Endodermal cell (in vitro differentiated cells): ENCODE measurements at places on chromosomes 7 and 10.
A peak's percentile ranks its signal among the peaks of the same experiment; 100 is the strongest.

DNA sequence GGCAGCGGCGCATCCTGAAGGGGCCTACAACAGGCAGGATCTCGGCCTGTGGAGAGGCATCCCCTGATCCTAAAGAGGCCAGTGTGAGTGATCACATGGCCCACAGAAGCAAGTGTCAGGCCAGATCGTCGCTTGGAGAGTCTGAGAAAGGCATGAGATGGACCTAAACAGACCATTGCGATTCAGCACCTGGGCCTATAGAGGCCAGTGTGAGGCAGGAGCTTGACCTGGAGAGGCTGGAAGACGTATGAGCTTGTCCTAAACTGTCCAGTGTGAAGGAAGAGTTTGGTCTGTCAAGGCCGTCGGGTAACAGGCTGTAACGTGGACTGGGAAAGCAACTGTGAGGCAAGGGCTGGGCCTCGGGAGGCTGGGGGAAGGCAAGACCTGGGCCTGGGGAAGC is 172.6 kb downstream of the TPST1 start:
- DNase-seq = peak; percentile 48

DNA sequence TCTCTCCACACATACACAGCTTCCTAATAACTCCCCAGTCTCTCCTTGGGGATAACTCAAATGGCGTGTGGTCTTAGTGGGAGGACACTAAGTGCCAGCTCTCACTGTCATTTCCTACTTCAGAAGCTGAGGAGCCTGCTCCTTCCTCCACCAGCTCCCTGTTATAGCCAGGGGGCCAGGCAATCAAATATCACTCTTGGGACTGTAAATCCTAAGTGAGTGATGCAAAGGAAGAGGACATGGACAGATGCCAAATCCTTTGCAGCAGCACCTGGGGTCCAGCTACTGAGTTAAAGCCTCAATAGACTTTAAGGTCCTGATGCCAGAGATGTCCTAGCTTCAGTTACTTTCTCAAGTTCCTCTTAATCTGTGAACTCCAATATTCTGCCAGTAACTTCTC is 34.1 kb downstream of the SEM1 start:
- DNase-seq = no peak

- no peak for DNase-seq
These were observed 24.7 kb downstream of the PSPH start for GRCh38 chr7:56026538-56026937.

DNA sequence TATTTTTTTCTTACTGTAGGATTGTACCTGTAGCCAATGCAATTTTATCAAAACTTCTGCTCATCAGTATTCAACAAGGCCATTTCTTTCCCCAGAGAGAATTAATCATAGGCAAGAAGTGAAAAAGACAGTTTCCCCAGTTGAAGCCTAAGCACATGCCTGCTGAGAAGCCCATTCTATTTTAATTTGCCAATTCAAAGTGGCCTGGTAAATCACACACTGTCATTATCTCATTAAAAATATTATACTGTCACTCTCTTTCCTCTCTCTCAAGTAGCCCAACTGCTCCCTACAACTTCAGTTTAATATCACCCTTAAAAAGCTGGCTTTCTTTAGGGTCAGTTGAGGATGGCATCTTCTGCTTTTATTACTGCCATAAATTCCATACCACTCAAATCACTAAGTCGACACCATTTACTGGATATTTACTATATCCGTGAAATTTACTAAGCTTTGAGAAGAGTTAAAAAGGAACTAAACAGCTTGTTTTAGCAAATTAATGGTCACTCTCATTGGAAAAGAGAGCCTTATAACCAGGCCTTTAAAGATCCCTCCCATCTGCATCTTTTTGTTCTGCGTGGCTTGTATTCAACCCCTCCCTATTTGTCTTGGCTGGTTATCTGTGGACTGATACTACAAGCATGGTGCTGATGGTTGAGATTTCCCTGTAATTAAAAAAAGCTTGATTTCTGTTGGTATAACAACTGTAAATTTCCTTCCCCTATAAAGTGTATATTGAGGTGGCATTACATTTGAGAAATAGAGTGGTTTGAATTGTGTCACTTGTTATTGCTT is 30.6 kb downstream of the COL28A1 start:
- no peak for DNase-seq

DNA sequence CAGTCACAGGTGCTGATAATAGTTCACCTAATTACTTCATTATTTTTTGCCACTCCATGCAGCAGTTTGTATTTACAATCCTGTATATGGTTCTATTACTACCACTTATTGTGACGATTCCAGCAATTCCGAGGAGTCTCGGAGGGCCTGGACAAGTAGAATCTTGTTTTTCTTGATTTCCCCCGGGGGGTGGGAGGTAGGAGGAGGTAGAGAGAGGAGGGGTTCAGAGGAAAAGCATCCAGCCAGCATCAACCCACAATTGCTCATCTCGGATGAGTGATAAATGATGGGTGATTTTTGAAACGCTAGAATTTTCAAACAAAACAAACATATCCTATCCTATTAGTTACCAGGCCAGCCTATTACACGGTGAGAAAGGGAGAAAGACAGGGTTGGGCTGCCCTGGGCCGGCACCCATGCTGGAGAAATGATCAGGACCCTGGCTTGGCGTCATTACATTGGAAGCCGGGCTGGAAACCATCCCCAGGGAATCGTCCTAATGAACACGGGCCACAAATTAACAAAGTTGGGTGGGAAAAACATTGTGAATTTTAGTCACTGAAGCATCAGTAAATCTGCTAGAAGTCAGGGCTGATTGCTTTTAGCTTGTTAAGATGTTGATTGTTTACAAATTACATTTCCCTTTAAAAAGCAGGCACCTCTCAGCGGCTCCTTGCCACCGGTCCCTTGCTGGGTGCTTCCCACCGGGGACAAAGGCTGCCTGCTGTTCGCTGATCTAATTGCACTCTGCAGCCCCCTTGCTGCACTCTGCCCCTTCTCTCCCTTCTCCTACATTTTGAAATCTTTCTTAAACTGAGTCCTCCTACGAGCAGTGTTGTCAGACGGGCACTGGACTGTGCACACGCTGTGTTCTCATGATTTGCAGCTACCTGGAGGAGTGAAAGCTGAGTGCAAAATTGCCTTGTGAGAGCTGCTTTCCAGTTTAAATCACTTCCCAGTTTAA is 95.5 kb downstream of the FAM204A start:
- peak; percentile 59 for DNase-seq

DNA sequence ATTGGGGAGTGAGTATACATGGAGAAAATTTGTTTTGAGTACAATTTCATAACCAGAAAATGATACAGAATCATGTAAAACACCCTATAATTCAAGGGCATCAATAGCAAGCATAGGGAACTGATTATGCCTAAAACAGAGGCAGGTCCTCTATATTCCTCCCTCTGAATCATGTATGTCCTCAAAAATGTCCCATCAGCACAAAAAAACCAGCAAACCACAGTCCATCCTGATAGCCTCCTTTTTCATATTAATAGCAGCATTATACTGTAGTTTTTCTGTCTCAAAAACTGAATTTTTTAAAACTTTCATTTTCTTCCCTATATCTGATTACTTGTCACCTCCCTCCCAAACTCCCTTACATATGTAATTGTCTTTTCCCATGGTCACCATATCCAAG is 1057.3 kb downstream of the CNTNAP2 start:
- no peak for DNase-seq

GRCh38 chr7:22008087-22008486 is 62.4 kb upstream of the CDCA7L start:
- DNase-seq = peak; percentile 49

DNA sequence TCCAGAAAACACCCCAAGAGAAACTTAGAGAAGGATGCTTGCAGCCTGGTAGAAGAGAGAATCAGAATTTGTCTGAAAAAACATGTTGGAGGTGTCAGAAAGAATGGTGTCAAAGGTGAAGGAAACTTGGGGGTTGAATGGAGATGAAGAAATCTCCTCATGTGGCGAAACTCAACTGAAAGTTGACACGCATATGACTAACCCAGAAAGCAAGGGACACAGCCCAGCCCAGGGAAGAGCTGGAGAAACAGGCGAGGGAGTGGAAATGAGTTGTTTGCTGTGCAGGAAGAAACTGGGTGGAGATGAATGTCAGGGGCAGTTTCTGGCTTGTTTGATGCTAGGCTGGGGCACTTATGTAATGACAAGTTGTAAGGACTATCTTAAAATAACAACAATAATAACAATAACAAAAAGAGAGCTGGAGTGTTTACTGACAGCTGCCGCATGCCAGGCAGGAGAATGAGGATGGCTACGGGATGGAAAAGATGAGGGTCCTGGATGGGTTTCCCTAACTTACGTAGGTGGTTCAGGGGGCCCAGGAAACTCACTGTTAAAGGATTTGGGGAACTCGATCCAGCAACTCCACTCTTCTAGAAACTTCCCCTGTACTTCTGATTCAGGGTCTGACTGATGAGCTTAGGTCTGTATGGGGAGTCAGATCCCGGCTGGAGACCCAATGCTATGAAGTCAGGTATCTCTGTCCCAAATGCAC is 57.4 kb downstream of the MAP3K8 start:
- no peak for DNase-seq

GRCh38 chr7:112798274-112799159 is 8.3 kb upstream of the TMEM168 start:
- no peak for DNase-seq

DNA sequence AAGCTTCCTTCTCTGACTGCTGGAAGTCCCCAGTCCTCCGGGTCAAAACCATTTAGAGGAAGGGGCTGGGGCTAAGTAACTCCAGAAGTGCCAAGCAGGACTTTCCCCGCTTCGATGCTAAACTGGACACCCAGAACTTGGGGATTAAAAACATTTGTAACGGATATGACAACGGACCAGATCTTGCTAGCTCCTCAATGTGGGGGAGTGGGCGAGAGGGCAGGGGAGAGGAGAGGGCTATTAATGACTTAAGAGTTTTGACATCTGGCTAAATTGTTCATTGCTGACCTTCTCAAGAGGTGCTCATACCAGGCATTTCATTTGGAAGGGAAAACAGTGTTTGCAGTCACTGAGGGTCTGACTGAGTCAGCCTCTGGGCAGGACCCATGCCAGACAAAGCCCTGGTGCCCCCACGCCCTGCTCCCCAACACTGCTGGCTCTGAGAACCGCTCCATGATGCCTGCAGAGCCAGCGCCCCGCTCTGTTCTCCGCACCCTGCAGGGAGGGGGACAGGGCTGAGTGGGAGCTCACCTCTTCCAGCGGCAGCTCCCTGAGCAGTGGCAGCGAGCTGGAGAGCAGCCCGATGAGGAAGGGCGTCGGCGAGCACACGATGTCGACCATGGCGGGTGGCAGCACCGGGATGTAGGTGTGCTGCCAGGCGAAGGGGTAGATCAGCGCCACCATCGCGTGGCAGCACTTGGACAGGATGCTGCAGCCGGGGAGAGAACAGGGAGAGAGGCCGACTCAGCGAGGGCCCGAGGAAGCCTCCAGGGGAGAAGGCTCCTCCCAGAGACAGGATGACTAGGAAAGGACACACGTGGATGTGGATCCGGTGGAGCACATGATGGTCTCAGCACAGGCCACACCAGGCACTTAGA is 47.7 kb upstream of the MKRN1 start:
- no peak for DNase-seq

- DNase-seq = peak; percentile 90
These were observed 169.4 kb downstream of the ARHGAP12 start for GRCh38 chr10:31759124-31759798.

DNA sequence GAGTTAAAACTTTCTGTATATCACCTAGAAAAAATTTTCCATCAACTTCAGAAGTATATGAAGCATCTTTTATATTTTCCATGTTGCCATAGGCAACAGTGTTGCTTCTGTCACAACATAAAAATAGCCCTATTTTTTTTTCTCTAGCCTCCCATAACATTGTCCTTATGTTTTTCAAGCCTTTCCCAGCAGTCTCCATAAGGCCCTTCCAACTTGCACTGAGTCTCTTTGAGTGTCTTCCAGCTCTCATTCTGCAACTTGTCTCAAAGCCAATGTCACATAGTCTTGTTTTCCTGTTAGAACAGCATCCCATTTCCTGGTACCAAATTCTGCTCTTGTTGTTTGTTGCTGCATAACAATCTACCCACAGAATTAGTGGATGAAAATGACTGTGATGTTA is 1055.5 kb upstream of the GHITM start:
- no peak for DNase-seq

GRCh38 chr7:138195151-138195571 is 118.9 kb downstream of the AKR1D1 start:
- no peak for DNase-seq

DNA sequence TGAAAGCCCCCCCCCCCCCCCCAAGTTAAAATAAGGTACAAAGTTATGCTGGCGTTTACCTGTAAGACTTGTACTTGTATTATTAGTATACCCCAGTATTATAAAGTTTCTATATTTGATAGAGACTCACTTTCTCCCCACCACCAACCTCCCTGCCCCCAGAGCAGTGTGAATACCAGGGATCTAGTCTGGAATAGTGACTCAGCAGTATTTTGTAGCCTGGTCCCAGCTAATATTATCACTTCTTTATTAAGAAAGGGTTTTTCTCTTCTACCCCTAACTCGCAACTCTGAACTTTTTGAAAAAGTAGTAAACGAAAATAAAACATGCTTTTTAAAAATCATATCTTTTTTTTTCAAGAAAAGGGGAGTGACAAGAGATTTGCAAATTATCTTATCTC is 26.7 kb downstream of the GLI3 start:
- no peak for DNase-seq

DNA sequence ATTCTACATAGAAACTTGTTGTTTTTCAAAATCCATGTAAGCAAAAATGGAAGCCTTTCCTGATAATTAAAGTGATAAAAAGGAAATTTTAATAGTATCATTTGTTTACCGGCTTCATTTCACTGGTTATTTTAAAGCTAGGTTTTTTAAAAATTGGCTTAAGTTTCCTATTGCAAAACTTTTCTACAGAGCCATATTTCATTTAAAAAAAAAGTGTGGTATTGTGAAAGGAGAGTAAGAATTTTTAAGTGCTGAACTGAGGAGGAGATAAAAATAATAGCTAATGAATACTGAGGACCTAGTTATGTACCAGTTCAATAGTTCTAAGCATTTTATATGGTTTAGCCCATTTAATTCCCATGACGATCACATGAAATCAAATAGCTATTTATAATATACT is 172.2 kb upstream of the COL1A2 start:
- DNase-seq = no peak

DNA sequence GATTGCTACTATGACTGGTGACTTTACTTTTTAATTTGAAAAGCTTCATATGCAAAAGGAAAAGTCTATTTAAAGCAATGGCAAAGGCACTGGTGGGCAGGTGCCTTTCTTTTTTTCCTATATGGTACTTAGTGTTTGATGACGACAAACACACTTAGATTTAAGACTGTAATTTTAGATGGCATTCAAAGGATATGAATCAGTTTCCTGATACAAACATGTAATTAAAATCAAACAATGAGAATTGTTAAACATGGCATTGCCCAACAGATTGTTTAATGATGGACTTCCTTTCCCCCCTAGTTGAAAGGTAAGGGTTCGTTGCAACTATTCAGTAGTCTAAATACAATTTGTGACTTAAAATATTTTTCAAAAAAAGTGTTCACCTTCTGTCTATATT is 106.5 kb upstream of the SEMA3C start:
- no peak for DNase-seq

DNA sequence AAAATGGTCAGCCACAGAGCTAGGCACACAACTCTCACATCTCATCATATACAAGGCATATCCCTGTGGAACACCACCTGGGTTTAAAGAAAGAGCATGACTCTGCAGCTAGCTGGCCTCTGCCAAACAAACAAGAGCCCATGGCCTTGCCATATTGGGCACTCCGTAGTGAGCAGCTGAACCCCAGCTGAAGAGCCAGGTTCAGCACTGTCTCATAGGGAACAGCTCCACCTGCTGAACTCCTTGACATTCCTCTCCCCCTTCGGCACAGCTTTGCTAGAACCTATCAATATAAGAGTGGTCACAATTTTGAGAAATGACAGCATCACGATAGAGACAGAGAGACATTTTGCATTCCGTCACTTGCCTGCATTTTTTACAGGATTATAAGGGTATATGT is 20.0 kb downstream of the SORCS1 start:
- DNase-seq = peak; percentile 77
